CD4-positive, alpha-beta T cell treated with Interleukin-17A for 4 hours (primary cell): ENCODE measurements at places on chromosomes 3 and 15.

DNA sequence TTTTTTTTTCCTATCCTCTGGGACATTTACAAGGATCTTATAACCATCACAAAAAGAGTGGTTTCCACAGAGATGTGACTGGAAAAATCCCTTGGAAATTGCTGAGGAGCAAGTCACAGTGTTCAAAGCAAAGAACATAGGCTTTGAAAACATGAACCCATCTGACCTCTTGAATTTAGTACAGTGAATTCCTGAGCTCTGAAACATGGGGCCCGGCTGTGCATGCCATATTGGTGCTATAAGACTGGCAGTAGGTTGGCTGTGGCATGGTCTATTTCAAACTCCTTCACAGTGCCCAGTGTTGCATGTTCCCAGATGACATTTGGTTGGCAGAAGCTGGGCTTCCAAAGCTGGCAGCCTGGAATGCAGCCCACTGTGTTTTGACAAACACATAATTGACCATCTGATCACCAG, 202.2 kb downstream of the TIGIT start:
- DNase-seq: no peak

DNA sequence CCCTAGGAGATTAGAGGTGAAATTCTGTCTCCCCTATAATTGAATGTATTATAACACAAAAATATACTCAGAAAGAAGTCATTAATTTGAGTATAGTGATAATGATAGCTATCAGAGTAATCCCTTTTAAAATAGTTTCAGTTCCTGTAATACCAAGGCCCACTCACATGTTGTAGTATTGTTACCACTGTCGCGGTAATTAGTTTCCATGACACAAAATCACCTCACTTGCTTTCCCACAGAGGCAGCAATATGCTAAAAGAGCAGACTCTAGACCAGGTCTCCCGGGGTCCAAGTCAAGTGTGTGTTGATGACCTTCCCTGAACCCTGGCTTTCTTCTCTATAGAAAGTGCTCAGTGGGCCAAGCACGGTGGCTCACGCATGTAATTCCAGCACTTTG, 39.5 kb upstream of the NSMCE3 start:
- no peak for DNase-seq

GRCh38 chr3:137694836-137695235, 69.3 kb upstream of the SOX14 start:
- no peak for DNase-seq

DNA sequence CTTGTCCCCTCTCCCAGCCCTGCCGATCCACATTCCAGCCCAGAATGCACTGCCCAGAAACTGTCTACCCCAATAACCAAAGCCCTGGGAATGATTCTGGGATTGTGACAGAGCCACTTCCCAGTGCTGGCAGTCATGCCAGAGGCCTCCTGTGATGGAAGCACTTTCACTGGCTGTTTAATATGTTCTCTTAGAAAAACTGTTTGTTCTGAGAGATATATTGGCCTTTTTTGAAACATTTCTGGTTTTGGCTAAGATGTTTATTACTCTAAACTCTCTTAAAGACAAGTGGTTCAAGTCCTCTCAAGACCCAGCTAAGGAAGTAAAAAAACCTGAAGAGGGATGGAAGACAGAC, 74.0 kb upstream of the HACD2 start:
- no peak for DNase-seq

GRCh38 chr3:141384575-141384974, 16.3 kb downstream of the ZBTB38 start:
- DNase-seq: no peak

- no peak for DNase-seq
These were observed 94.3 kb upstream of the TRPM1 start for GRCh38 chr15:31195871-31196270.

GRCh38 chr3:55888282-55888885, 401.3 kb upstream of the WNT5A start:
- no peak for DNase-seq

- DNase-seq: peak; percentile 70
These were observed 4.4 kb upstream of the BRPF1 start for GRCh38 chr3:9727041-9727595.

DNA sequence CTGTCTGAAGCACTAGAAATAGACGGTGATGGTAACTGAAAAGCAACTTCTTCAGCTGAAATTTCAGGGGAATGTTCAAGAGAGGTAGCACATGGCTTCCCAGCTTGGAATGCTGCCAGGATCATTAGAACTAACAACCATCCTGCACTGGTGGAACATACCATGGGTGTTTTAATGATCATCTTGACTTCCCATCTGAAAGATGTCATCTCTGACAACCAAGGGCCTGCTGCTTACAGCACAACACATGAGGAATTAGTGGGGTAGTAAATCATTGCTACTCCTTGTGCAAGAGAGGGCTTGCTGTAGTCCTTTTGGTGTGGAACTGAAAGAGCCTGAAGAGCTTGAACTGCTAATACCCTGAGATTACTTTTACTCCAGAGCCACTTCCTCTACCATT, 853.7 kb downstream of the MCTP2 start:
- no peak for DNase-seq

- no peak for DNase-seq
These were observed 702.3 kb downstream of the SI start for GRCh38 chr3:164375995-164376394.

- DNase-seq: no peak
These were observed 44.2 kb upstream of the C2CD4B start for GRCh38 chr15:62209322-62209721.

GRCh38 chr3:108099244-108099643, 8.4 kb upstream of the CD47 start:
- no peak for DNase-seq

DNA sequence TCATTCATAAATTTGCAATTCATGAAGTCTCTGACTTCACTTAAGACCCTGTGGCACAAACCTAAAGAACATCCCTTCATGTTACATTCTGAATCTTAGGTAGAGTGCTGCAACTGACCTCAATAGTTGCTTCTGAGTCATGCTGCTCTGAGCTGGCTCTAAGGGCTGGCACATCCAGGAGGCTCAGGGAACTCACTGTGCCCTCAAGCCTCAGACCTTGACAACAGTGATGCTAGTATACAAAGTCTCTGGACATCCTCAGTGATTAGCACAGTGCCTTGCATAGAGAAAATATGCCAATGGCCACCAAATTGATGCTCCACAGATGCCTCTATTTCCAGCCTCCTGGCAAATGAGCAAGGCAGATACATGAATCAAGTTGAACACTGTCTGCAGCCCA, 740.9 kb upstream of the LMCD1 start:
- DNase-seq: no peak

DNA sequence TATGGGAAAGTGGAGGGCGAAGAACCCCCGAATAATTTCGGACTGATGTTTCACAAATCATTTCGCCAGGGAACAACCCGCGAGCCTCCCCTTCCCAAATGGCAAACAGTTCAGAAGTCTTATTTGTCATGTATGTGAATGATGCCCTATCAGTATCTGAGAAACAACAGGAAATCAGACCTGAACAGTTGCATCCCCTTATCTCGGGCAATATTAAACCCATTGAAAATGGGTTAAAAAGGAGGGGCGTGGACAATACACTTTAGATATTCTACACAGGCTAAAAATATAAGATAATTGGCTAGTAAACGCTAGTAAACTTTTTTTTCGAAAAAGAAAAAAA, 1003.3 kb upstream of the NR2F2 start:
- DNase-seq: no peak

GRCh38 chr3:157166561-157166960, 6.6 kb upstream of the CCNL1 start:
- DNase-seq: no peak

DNA sequence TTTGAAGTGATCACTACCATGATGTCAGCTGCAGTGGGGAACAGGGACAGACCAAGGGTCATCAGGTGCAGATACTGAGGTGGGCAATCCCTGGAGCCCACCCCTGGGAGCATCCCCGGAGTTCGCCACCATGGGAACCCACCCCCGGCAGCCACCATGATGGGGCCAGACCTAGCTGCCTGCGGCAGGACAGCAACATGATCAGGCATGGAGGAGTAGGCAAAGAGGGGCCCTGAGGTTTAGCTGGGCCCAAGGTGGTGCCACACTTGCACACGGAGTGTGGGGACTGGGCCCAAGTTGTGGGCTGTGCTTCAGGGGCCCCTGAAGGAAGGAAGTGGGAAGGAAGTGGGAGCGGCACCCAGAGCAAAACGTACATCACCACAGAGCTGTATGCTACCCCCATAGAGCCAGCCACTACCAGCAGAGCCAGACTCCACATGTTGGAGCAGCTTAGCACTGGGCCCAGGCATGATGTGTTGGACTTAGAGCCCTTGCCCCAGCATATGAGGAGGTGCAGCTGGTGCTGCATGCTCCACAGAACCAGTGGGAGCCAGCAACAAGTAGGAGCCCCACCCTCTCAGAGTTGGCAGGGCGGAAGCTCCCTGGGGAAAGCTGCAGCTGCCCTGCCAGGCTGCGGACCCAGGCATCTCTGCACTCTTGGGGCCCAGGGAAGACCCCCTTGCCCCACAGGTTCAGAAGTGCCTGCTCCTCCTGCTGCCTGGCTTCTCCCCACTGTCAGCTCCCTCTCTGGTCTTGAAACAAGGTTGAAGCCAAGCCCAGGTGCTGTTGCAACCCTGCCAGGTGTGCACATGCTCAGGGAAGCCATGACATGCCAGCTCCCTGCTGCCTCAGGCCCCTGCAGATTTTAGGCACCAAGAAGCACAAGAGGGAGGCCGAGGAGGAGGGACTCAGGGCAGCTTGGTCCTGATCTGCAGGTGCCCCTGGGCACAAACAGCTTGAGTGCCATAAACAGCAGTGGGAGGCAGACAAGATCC, 515.3 kb downstream of the ZBBX start:
- no peak for DNase-seq

- no peak for DNase-seq
These were observed 42.2 kb downstream of the CMSS1 start for GRCh38 chr3:99859825-99860224.

GRCh38 chr3:161969867-161970266, 473.3 kb downstream of the OTOL1 start:
- no peak for DNase-seq

DNA sequence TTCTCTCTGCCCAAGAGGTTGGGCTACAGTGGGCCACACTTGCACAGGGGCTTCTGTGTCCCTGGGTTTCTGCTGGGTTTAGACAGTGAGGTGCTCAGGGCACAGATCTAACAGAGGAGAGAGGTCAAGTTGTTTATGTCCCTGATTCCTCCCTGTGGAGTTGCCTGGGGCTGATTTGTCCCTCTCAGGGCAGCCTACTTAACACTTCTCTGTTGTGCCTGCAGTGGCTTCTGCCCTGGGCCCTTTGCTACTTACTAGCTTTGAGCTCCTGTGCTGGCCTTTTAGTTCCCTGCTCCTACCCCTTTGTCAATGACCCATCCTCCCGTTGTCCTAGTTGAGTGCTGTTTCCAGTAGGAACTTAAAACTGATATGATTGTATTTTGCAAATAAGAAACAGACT, 114.0 kb upstream of the RGMA start:
- no peak for DNase-seq

GRCh38 chr3:79672731-79673130, 95.1 kb downstream of the ROBO1 start:
- no peak for DNase-seq

DNA sequence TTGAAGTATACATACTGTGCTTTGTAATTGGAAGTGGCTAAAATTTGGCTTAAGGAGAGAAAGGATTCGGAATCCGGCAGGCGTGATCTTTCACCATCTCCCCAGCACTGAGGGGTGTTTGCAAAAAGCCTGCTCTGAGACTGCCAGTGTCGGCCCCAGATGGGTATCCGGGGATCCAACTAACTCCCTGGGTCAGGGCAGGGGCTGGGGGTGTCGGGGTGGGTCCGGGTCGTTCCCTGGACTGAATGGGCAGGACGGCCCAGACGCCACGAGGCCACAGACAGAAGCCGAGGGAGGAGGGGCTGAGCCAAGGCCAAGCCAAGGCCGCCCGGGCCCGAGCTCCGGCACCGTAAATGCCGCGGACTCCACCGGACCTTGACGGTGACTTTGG, 349 bp downstream of the PPIB start:
- DNase-seq: no peak

GRCh38 chr3:184691397-184692231, 20.2 kb downstream of the MAGEF1 start:
- DNase-seq: no peak

DNA sequence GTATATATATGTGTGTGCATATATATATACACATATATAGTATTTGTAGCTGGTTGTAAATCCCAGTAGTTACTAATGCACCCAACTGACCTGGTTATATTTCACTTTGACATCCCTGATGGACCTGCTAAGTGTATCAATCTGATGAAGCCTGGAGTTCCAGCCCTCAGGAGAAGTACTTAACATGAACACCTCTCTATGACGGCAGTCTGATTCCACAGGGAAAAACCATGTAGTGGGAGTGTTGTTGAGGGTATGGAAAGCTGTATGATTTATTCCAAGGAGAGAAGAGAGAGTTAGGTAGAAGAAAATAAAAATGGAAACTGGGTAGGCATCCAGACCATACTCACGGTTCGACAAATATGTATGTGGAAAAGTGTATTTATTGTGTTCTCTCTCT, 531.2 kb upstream of the SEMA6D start:
- no peak for DNase-seq

DNA sequence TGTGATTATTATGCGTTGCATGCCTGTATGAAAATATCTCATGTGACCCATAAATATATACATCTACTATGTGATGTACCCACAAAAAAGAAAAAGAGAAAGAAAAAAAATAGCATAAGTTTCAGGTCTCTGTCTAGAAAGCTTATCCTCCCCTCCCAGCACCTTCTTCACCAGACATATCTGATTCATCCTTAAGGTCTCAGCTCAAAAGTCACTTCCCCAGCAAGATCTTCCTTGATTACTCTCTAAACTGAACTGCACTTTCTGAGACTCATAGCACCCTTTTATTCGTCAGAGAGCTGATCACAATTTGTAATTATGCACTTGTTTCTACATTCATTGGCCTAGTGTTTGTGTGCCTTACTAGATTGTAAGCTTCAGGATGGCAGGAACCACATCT, 11.1 kb upstream of the PTPN9 start:
- no peak for DNase-seq

DNA sequence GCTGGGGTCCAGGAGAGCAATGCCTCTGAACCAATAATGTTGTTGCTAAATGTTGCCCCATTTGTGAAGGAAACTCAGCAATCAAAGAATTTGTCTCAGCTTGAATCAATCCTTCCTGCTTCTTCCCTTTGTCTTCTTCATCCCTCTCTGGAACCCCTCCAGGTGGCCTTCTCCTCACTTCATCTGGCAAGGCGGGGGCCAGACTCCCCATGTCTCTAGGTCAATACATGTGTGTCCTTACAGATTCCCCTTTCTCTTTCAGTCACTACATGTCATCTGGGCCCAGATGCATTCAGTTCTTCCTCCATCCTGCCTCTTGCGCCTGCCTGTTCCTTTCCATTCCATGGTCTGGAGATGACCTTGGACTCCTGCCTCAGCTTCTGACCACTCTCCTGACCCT, 8.0 kb upstream of the LTF start:
- DNase-seq: no peak

GRCh38 chr15:89905846-89906378, 6.8 kb downstream of the ARPIN start:
- no peak for DNase-seq

- no peak for DNase-seq
These were observed 52.1 kb upstream of the FGD5 start for GRCh38 chr3:14766428-14767244.

GRCh38 chr3:167113035-167113830, 266.9 kb downstream of the ZBBX start:
- no peak for DNase-seq
